H1 (cell line): ENCODE measurements at places on chromosomes 5 and 9.

GRCh38 chr5:127567026-127567768 lies 49.8 kb downstream of the PRRC1 start:
- DNase-seq = no peak

GRCh38 chr9:12178634-12179033 lies 514.6 kb upstream of the TYRP1 start:
- DNase-seq = no peak

DNA sequence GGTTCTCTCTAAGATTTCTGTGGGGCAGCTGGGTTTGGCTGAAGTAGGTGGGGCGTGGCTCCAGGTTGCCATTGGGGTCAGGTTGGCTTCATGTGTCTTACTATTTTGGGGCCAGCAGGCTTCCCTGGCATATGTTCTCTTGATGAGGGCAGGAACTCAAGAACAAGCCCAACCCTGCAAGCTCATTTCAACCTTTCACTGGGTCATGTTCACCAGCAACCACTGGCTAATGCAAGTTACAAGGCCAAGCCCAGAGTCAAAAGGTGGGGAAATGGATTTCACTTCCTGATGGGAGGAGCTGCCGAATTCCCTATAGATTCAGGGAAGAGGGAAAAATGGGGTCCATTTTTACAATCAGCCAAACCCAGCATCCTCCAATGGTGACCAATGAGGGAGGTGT lies 34.0 kb upstream of the HAND1 start:
- no peak for DNase-seq

- DNase-seq = no peak
These were observed 204.8 kb downstream of the C9orf50 start for GRCh38 chr9:129415942-129416651.

DNA sequence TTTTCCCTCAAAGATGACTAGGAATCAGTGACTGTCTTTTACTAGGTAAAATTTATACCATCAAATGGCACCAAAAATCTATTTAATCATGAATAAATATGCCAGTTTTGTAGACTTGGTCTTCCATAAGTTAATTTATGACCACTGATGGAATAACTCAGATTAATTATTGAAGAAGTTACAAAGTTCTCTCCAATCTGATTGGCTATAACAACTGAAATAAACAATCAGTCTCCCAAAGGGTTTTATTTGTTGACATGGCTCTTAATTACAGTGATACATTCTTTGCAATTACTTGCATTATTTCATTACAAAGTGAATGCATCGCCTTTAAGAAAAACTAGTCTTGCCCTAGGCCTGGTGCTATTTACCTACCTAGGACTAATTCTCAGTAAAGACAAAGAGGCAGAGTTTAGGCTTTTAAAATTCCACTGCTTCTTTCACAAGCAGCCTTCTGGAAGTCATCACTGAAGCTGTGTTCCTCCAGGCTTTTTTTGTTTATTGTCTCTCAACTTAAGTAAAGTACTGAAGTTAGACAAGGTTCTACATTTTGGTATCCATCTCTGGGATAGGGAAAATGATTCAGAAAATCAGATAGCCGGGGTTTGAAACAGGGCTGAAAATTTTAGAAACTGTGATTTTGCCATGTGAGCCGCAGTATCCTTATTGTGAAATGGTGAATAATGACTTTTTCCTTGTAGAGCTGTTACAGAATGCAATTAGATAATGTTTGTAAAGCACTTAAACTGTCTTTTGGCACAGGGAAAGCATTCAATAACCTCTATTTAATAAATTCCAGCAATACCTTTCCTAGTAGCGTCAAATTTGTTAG lies 2.5 kb downstream of the STOM start:
- DNase-seq = no peak

DNA sequence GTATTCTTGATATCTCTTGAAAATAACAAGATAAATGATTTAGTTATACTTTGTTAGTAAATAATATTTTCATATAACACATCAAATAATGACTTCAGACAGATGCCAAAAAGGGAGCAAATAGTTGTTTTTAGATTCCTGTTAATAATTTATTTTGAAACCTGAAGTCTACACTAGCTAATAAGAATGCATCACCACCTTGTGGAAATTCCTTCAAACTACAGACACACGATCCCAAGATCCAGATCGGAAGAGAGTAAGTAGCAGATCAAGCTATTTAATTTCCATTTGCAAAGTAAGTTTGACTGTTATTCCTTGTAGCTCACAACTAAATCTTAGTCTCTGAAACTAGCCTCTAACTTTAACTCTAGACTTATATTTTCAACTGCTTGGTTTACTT lies 35.5 kb upstream of the ISL1 start:
- DNase-seq = no peak

DNA sequence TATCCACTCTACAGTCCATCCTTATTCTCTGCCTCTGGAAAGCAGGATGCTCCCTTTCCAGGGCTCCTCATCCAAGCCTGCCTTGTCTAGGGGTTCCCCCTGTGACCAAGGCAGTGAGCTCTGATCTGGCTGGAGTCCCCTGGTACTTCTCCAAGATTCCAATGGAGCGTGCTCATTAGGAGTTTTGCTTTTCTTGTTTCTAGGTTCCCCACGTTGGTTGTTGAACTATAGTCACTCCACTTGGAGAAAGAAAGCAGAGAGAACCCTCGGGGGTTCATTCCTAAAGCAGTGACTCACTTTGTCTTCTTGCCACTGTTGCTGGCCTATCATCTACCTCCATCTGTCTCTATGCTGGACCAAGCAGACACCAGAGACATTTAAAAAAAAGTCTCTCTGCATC lies 192.6 kb downstream of the TLE4 start:
- DNase-seq = no peak

DNA sequence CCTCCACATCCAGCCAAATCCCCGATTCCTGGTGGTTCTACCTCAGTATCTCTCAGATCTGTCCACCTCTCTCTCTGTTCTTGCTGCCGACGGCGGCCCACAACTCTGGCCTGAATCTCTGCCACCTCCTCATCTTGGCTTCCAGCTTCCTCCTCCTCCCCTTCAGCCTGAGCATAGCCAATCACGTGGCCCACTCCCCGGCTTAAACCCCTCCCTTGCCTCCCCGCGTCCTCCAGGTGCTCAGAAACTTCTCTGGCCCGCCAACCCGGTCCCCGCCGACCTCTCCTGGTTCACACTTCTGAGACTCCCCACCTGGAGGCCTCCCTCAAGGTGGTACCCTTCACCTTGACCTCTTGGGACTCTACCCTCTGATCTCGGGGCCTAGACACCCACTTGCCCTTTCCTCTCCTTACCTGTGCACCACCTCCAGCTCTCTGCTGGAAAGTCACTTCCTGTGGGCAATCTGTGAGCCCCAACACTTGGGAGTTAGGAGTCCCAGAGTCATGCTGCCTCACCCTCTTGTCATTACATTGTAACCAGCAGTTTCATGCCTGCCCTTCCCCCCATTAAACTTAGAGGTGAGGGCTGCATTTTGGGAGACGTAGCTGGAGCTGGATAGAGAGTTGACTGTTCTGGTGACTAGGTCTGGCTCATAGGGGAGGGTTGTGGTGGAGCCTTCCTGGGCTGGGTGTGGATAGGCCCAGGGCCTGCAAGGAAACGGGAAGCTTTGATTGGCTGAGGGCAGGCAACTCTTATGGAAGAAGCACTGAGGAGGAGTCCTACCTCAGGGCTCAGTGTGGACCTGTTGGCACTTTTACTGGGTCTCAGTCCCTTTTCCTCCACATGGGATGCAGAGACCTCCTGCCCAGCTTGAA lies 4.5 kb upstream of the SET start:
- DNase-seq = no peak

DNA sequence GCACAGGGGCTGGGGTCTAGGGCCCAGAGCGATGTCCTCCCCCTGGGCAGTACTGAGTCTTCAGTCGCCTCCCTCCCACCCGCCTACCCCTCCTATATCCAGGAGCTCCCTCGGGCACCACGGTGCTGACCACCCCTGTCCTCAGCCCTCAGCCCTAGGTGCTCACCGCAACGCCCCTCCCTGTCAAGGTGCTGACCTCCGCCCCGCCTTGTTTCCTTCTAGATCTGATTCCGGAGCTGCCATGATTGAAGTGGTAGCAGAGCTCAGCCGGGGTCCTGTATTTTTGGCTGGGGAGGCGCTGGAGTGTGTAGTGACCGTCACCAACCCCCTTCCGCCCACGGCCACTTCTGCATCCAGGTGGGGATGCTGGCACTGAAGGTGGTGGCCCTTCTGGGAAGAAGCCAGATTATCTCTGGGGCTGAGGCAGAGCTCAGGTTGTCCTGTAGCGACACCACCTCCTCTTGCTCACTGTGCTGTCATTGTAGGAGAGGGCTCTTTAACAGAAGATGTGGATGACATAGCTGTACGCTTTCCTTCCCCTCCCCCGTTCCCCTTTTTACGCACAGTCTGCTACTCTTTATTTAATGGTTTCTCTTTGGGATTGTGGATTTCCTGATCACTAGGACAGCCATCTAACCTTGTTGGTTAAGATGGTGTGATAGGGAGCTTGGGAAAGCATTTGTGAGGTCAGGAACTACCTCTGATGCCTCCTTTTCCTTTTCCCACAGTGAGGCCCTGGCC lies 598 bp downstream of the RGP1 start:
- DNase-seq = no peak

GRCh38 chr9:135990468-135991429 lies 29.6 kb upstream of the UBAC1 start:
- no peak for DNase-seq

GRCh38 chr9:36902080-36902716 lies 131.9 kb downstream of the PAX5 start:
- no peak for DNase-seq

GRCh38 chr5:122999947-123000563 lies 36.5 kb downstream of the PPIC start:
- peak; percentile 38 for DNase-seq

DNA sequence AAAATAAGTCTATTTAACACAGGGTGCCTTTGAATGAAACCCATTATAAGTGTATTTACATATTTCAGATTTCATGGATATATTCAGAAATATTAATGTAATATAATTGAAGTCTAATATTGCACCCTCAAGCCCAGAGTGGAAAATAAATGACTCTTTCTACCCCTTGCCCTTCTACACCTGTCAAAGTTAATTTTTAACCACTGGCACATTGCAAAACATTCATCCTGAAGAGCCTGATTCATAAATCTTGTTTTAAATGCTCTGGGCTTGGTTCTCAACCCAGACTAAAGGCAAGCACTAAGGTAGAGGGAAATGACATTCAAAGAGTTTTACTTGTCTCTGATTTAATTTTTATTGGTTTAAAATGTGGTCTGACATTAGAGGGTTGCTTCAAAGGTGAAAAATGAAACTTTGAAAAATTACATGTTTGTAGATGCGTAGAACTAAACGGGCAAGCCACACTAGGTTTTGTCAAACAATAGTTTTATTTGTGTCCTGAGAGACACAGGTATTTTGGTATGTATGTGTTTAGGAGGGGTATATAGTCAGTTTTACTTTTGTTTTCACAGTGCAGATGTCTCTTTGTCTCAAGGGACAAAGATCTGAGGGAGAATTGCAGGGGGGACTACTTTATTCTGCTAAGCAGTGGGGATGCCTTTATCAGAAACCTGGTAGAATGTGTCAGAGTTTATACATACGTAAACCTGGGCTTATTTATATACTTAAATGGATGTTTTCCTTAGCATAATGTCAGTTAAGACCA lies 69.7 kb downstream of the PIK3R1 start:
- DNase-seq = no peak

DNA sequence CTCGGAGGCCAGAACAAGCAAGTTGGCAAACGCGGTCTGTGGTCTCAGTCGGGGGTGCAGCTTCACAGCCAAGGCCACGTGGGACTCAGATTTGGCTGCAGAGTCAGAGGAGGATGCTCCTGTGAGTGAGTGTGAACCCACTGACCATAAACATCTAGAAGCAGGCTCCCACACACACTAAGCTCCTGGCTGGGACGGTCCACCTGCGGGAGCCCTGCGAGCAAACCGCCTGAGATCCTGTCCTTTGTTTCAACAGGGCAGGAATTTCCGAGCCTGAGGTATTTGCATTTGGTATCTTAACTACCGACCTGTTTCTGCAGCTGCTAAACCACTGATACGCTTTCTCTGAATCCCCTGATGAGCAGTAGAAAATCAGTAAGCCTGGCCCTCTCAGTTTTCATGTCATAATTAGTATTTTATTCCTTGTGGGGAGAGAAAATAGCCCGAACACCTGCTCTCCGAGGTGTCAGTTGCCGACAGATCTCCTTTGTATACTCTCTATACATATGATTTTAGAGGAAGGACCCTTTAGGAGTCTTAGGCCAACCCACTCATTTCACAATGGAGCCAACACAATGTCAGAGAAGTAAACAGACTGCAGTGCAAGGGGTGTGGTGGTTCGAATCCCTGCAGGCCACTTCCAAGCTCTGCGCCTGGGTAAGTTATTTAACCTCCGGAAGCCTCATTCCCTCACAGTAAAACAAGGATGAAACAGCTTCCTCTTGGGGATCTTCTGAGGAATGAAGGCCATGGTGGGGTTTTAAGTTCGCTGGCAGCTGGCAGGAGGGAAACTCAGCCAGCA lies 40.9 kb upstream of the PWWP2A start:
- peak; percentile 70 for DNase-seq

- no peak for DNase-seq
These were observed 116.3 kb downstream of the FANCC start for GRCh38 chr9:95201206-95201605.

DNA sequence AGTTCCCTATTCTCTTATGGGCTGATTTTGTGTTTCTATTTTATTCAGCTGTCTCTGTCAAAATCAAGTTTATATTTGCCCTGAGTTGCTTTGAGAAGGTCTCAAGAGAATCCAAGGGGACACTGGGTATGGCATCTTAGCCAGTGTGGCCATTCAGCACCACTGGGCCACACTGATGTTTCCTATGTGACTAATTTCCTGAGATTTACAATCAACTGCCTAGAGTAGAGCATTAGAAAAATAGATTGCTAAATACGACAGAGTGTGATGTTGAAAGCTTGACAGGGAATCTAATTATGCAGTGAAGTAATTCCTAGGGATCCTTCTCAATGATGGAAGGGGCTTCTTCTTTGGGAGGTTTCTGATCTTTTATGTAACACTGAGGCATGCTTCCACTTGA lies 141.7 kb downstream of the SV2C start:
- DNase-seq = no peak

- no peak for DNase-seq
These were observed 250.9 kb downstream of the AOPEP start for GRCh38 chr9:94977416-94977815.

DNA sequence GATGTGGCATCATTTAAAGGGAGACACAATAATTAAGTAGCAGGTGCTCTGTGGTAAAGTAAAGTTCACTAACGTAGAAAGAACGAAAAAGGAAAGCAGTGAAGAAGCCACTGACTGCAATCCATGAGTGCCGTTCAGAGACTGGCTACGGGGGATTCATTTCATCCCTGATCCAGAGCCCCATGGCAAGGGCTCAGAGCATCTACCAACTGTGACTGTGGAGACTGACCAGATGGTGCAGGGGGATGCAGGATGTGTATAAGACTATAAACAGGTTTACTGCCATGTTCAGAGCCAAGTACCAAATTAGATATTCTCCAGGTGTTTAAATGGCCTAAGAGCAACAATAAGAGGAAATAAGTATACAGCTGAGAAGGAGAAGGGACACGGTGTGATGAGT lies 47.7 kb downstream of the MARCHF11 start:
- DNase-seq = no peak

GRCh38 chr5:43352131-43352530 lies 38.9 kb upstream of the HMGCS1 start:
- no peak for DNase-seq
